CD4-positive, alpha-beta T cell treated with Interleukin-12 subunit alpha and Interleukin-12 subunit beta, for 1 hour (primary cell): ENCODE measurements at places on chromosomes 5 and 9.

- no peak for DNase-seq
These were observed 325.6 kb downstream of the PRELID2 start for GRCh38 chr5:145509336-145510136.

- no peak for DNase-seq
These were observed 58.3 kb downstream of the MVB12B start for GRCh38 chr9:126384926-126385325.

DNA sequence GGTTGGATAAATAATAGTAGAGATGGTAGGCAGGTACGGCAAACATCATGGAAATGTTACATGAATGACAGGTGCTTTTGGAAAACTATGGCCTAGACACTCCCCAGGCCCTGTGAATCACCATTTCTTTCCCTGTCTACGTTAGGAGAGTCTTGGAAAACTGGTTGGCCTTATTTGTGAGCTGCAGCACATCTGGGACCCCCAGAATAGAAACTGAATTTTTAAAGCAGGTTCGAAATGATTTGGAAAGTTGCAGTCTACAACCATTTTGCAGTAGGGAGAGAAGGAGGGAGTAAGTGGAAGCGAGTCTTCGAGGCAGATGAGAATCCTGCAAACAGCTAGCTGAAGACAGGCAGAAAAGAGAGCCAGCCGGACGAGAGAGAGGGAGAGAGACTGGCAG lies 13.0 kb downstream of the C1QTNF2 start:
- DNase-seq: no peak

GRCh38 chr9:131226226-131226625 lies 50.1 kb downstream of the FAM78A start:
- DNase-seq: no peak

- DNase-seq: no peak
These were observed 275.6 kb downstream of the CETN3 start for GRCh38 chr5:90133941-90134340.

- DNase-seq: no peak
These were observed 278.2 kb downstream of the PSAT1 start for GRCh38 chr9:78575081-78575480.

DNA sequence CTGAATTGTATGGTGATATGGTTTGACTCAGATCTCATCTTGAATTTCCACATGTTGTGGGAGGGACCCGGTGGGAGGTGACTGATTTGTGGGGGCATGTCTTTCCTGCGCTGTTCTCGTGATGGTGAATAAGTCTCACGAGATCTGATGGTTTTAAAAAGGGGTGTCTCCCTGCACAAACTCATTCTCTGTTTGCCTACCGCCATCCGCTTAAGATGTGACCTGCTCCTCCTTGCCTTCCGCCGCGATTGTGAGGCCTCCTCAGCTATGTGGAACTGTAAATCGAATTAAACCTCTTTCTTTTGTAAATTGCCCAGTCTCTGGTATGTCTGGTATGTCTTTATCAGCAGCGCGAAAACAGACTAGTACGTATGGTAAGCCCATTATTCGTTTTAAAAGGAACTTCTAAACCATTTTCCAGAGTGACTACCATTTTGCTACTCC lies 48.7 kb downstream of the SLC36A1 start:
- DNase-seq: no peak

- no peak for DNase-seq
These were observed 3.6 kb downstream of the PAEP start for GRCh38 chr9:135565141-135565628.

DNA sequence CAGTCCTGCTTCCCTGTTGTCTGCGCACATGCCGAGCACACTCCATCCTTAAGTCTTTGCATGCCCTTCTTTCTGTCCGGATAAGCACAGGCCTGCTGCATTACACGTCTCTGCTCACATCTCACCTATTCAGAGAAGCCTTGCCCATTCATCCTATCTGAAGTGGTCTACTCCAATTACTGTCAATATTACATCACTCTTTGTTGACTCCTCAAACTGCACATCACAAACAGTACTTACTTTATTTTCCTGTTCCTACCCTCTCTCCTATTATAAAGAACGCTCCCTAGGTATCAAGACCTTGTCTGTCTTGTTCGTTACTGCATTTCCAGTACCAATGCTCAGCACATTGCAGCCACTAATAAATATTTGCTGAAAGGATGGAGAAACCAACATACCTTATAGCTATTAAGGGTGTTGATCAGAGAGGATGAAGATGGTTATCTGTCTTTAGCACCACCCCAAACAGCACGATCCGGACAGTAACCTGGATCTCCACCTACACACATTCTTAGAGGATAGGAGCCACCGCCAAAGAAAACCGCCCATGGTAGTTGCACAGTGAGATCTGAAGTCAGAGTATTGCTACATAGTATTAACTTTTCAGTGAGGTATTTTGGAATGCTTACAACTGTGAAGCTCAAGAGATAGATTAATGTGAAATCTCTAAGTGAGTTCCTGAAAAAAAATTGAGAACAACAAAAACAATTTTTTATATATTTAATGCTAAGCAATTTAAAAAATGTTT lies 1.6 kb upstream of the PRRC1 start:
- DNase-seq: no peak

DNA sequence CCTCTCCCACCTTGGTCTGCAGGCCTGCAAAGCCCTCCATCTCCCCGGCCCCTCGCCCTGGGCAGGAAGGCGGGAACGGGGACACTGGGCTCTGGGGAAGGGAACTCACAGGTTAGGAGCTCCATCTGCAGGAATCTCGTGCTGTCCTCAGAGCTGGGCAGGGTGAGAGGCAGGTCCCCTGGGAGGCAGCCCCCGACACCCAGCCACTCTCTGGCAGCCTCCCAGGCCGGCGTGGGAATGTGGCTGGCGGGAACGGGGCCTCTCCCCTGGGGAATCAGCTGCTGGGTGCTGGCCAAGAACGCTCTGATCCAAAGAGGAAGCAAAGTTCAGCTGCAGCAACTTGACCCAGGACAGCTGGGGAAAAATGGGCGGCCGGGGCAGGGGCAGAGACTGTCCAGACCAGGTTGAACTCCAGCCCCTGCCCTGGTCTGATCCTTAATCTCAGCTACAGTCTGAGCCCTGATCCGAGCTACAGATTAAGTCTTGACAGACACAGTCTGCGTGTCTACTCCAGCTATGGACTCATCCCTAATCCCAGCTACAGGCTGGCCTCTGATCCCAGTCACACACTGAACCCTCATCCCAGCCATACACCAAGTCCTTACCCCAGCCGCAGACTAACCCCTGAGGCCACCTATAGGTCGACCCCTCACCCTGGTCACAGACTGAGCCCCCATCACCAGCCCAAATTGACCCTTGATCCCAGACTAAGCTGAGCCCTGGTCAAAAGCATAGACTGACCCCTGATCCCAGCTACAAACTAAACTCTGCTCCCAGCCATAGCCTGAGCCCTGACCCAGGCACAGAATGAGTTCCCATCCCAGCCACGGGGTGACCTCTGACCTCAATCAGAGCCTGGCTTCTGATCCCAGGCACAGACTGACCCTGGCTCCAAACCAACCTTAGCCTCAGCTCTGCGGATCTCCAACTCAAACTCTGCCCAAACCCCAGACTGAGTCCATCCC lies 37.3 kb upstream of the EGFL7 start:
- DNase-seq: no peak

DNA sequence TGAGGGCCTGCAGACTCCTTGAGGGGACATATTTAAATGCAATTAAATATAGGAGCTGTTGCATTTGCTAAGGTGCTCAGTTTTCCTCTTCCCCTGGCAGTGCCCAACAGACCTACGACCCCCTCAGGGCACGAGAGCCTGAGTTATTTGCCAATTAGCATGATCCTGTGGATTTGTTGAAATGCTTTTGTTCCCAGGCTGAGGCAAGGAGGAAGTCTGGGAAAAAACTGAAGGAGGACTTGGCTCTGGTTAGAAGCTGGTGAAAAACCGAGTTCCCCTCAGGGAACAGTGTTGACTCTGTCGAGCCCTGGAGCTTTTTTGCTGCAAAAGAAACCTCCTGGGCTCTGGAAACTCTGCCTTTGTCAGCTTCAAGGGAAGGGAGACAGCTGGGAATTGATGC lies 103.6 kb upstream of the SHB start:
- DNase-seq: no peak

- no peak for DNase-seq
These were observed 815.7 kb downstream of the SEMA5A start for GRCh38 chr5:8730194-8730593.

DNA sequence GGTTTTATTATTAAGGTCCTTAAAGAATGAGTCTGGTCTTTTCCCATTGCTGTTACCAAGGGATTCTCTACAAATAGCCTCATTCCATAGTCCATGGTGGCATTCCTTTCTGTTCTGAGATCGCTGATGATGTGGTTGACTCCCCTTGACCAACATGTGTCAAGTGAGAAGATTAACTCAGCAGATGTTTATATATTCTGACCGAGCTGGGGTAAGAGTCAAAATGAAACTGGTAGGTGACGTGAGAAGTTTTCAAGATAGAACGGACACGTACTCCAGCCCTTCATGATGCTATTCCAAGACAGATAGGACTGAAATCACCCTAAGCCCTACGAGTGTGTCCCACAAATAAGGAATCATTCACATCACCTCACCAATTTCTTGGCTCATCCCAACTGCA lies 155.5 kb upstream of the WWC1 start:
- DNase-seq: no peak

- no peak for DNase-seq
These were observed 8.3 kb upstream of the ABCA1 start for GRCh38 chr9:104936291-104936690.

GRCh38 chr5:54990841-54991258 lies 5.5 kb upstream of the ESM1 start:
- no peak for DNase-seq

DNA sequence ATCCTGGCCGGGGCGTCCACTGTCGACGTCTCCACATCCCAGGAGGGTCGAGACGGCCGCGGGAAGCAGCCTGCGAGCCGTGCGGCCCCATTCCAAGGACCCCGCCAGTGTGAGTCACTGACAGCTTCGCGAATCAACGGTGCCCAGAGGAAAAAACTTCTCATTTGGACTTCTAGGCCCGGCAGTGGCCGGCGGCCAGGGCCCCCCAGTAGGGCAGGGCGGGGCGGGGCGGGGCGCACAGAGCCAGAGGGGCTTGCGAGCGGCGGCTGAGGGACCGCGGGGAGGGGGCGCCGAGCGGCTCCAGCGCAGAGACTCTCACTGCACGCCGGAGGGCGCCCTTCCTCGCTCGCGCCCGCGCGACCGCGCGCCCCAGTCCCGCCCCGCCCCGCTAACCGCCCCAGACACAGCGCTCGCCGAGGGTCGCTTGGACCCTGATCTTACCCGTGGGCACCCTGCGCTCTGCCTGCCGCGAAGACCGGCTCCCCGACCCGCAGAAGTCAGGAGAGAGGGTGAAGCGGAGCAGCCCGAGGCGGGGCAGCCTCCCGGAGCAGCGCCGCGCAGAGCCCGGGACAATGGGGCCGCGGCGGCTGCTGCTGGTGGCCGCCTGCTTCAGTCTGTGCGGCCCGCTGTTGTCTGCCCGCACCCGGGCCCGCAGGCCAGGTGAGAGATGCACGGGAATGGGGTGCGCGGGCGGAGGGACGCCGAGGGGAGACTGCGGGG lies at the start of gene F2R:
TSS of gene F2R (plus strand) at position 391 of the 720 bp plus-strand sequence. CDS start at position 573, 182 bp downstream.
- peak; percentile 68 for DNase-seq

- DNase-seq: no peak
These were observed 113.5 kb upstream of the IL6ST start for GRCh38 chr5:56108246-56108645.

GRCh38 chr9:22037954-22038690 lies 29.0 kb upstream of the CDKN2B start:
- DNase-seq: peak; percentile 45

DNA sequence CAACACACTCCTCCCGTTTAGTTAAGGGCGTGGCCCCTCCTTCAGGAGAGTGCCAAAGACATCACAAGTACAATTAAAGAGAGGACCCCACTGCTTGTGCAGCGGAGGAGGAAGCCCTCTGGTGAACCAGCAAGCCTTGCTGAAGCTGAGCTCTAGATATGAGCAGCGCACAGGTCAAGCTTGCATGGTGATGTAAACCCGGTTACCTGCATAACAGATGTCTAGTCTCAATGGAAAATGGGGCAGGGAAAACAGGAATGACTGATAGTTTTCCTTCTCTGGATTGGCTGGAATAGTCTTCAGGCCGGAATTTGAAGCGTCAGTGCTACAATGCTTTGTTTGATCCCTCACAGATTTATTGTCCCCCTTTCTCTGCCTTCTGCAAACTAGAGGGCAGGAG lies 66.2 kb downstream of the MROH2B start:
- DNase-seq: no peak

GRCh38 chr5:133229931-133230664 lies 178.3 kb downstream of the HSPA4 start:
- no peak for DNase-seq

GRCh38 chr9:128947277-128947526 lies 201 bp downstream of the DOLK start:
- no peak for DNase-seq

- DNase-seq: no peak
These were observed 47.6 kb upstream of the SHOC1 start for GRCh38 chr9:111842313-111842712.

- DNase-seq: no peak
These were observed at the start of gene DAB2IP for GRCh38 chr9:121651295-121652020. Gene DAB2IP (plus strand): TSS chr9:121651634. CDS start chr9:121651776, 142 bp downstream.

- peak; percentile 20 for DNase-seq
These were observed 70.4 kb upstream of the CTSV start for GRCh38 chr9:97109194-97109811.

GRCh38 chr9:130462685-130463540 lies 18.2 kb downstream of the ASS1 start:
- no peak for DNase-seq

- DNase-seq: no peak
These were observed 46.5 kb upstream of the TNFAIP8 start for GRCh38 chr5:119309326-119309725.

GRCh38 chr5:45454114-45454513 lies 242.1 kb downstream of the HCN1 start:
- no peak for DNase-seq

DNA sequence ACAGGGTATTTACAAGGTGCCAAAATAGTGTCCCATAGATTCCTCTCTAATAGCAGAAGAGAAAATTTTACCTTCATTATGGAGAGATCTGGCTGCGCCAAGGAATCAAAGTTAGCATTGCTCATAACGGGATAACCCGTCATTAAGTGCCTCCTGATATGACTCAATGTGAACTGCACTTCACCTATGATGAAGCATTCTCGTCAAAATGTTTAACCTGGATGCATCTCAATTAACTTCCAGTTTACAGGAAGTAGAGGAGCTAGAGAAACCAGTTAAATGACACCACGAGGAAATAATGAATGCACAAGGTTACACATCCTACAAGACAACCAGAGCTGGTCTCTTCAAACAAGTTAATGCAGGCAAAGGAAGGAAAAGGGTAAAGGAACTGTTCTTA lies 17.2 kb downstream of the FBXW11 start:
- no peak for DNase-seq

- DNase-seq: no peak
These were observed 10.4 kb downstream of the CD74 start for GRCh38 chr5:150402229-150402773.

GRCh38 chr9:102253099-102253498 lies 514.7 kb upstream of the GRIN3A start:
- DNase-seq: no peak

DNA sequence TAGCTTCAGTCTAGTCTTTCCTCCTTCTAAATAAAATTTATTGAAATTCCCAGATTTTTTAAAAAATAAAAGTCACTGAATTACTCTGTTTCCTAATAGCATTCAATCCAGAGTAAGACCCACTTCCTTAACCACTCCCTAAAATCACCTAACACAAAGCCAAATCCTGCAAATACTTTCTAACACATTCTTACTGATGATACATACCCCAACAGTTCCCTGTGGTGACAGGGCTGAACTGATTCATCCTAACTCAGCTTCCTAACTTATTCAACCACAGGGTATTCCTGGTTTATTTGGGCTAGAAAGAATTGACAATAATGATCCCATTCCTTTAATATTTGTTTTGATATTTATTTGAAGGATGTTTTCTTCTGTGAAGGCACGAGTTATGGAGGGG lies 40.7 kb upstream of the ZNF300 start:
- no peak for DNase-seq
